ENCODE measurements at places on chromosomes 2 and 18.
A peak's percentile ranks its signal among the peaks of the same experiment; 100 is the strongest.

GRCh38 chr2:11647834-11648600, 22.0 kb downstream of the NTSR2 start:
- no peaks in the 10 kb centered on the region for H3K36me3 ChIP-seq
- H3K4me3 ChIP-seq: no peak overlapping the region
- DNase-seq: no peak
- peaks cover 5% of the 10 kb centered on the region for H3K27me3 ChIP-seq

GRCh38 chr2:11753452-11753885, 7.0 kb downstream of the LPIN1 start:
- H3K4me3 ChIP-seq: peak overlapping the region; percentile 36
- DNase-seq: peak; percentile 45
- peaks cover 28% of the 10 kb centered on the region for H3K4me1 ChIP-seq
- H3K27ac ChIP-seq: peak overlapping the region; percentile 46
- H3K27me3 ChIP-seq: no peaks in the 10 kb centered on the region

DNA sequence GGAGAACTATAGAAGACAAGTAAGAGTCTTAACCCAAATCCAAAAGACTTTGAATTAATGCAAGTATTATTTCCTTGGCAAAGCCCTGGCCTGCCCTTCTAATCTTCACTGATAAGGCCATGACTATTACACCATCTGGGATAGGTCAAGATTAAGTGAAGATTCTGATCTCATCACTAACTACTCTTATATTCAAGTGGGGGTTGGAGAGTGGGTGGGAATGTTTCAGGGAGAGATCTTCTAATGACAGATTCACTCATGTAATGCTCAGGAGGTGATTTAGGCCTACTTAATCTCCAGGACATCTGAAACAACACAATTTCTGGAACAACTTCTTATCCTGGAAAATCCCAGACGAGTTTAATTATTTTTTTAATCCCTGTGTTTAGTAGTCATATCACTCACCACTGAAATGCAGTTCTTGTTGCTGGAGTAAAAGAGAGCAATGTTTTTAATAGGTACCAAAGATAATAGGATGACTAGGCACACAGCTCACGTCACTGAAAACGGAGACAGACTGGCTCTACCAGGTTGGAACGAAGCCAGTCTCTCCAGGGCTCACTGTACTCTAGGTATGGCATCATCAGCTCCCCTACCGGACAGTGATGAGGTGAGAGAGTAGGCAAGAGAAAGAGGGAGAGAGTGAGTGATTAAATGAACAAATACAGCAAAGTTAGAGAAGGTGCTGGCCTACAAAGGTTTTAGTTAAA, 133.1 kb downstream of the NCKAP5 start:
- H3K36me3 ChIP-seq: no peaks in the 10 kb centered on the region
- H3K27me3 ChIP-seq: no peaks in the 10 kb centered on the region
- H3K4me3 ChIP-seq: no peak overlapping the region
- H3K4me1 ChIP-seq: peaks cover 16% of the 10 kb centered on the region
- no peak overlapping the region for H3K27ac ChIP-seq

DNA sequence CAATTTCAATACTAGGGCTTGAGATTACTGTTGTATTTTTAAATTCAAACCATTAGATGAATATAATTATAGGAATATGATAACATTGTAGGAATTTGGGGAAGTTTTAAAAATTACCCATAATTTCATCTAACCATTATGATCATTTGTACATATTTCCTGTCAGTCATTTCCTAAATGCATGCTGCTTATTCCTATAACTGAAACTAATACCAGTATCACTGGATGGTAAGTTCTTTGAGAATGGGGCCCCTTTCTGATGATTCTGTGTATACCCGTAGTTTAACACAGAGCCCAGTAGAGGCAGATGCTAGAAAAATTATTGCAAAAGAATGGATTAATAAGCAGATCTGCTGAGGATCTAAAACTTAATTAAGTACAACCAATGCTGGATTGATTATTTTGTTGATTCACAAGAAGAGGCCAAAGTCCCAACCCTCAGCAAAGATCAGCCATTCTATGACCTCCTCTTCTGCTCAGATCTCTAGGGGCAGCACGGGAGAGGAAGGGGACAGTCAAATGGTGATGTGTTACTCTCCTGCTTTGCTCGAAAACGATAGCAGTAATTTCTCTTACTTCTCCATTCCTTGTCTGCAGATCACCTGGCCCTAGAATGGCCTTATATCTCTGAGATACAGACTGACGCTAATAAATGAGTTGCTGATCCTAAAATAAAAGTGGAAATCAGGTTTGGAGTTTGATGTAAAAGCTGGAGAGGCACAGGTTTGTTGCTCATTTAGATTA, 69.5 kb upstream of the PELI1 start:
- H3K27ac ChIP-seq: no peak overlapping the region
- H3K4me1 ChIP-seq: peaks cover 23% of the 10 kb centered on the region
- H3K27me3 ChIP-seq: no peaks in the 10 kb centered on the region
- no peak overlapping the region for H3K4me3 ChIP-seq

DNA sequence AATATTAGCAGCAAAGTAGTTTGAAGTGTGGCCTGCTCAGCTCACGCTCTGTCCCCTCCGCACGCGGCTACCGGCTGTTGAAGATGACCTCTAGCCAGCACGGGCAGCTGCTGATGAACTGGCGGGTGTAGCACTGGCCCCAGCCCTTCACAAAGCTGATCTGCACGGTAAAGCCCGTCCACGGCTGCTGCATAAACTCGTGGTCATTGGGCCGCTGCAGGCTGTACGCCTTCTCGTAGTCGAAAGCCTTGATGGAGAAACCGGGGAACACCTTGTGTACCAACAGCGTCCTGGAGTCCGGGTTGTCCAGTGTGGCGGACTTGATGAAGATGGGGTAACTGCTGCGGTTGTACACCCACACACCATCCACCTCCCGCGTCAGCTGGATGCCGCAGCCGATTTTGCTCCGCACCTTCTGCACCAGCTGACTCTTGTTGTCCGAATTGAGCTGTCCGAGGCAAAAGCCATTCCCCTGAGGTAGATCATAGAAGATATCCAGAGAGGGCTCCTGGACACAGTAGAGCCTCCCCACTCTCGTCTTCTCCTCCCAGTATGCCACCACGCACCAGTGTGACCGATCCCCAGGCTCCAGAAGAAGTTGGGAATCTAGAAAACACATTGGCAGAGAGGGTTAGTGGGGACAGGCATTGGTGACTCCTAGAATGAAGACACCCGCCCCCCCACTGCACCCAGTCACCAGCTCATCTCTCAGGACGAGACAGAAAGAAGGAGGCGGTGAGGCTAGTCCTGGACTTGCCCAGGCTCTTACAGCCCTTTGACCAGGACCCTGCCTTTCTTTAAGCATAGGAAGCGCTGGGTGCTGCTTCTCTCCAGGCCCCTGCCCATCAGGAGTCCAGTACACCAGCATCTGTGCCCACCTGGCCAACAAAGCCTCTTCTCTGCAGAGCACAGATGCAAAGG, 29.2 kb downstream of the SMAD7 start:
- H3K36me3 ChIP-seq: no peaks in the 10 kb centered on the region
- H3K27ac ChIP-seq: no peak overlapping the region
- no peak for DNase-seq
- H3K4me1 ChIP-seq: peaks cover 14% of the 10 kb centered on the region

- H3K27ac ChIP-seq: no peak overlapping the region
- peaks cover 9% of the 10 kb centered on the region for H3K4me1 ChIP-seq
- H3K36me3 ChIP-seq: no peaks in the 10 kb centered on the region
- no peaks in the 10 kb centered on the region for H3K27me3 ChIP-seq
Observed at GRCh38 chr18:77042583-77042982, 90.0 kb downstream of the MBP start.

DNA sequence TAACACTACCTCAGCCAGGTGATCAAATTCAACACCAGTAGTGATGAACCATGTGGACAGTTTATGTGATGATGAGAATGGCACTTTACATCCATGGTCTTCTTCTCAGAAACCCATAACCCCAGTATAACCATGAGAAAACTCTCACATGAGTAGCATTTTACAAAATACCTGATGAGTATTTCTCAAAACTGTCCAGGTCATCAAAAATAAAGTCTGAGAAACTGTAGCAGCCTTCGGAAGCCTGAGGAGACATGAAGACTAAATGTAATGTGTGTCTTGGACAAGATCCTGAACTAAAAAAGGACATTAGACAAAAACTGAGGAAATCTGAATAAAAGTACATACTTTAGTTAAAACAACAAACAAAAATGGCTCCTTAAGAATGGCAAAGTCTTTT, 108.9 kb downstream of the CTNNA2 start:
- no peak overlapping the region for H3K27ac ChIP-seq
- no peak overlapping the region for H3K4me3 ChIP-seq
- no peaks in the 10 kb centered on the region for H3K4me1 ChIP-seq
- H3K36me3 ChIP-seq: no peaks in the 10 kb centered on the region

GRCh38 chr2:34806396-34806795, 1207.3 kb upstream of the FAM98A start:
- no peaks in the 10 kb centered on the region for H3K4me1 ChIP-seq
- no peak overlapping the region for H3K27ac ChIP-seq
- H3K27me3 ChIP-seq: no peaks in the 10 kb centered on the region
- DNase-seq: no peak

GRCh38 chr2:120716641-120717585, 18.8 kb upstream of the GLI2 start:
- H3K4me1 ChIP-seq: peaks cover 1% of the 10 kb centered on the region
- DNase-seq: no peak
- H3K4me3 ChIP-seq: no peak overlapping the region
- no peak overlapping the region for H3K27ac ChIP-seq
- no peaks in the 10 kb centered on the region for H3K27me3 ChIP-seq
- H3K36me3 ChIP-seq: no peaks in the 10 kb centered on the region

DNA sequence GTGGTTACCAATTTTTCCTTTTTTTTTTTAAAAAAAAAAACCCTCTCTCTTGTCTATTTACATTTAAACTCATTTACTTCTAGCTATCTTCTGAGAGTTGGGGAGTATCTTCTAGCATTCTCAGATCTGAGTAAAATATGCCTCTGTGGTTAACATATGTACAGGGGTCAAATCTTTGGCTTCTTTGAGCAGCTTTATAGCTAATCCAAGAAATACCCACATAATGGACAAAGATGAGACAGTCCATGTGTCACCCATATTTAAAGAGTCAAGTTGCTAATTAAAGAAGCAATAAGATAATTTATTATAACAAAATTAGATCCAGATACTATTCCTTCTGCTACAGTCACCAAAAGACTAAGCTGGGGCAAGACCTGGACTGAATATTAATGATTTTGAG, 139.0 kb upstream of the HNRNPA3 start:
- DNase-seq: no peak
- no peaks in the 10 kb centered on the region for H3K4me1 ChIP-seq
- peaks cover 11% of the 10 kb centered on the region for H3K27me3 ChIP-seq

DNA sequence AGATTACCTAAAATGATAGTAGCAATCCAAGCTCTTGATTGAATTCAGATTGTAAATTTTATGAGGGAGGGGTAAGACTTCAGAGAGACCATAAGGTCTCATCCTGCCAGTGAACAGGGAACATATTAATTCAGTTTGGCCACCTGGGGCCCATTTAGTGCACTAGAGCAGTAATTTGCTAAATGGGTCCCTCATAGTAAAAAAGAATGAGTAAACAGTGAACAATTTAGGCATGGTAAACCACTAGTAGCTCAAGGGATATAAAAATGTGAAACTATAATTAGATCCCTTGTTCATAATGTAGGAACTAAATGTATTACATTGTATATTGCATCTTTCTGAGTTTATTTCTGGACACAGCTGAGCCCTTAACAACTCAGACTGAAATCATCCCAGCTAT, 4.9 kb upstream of the PHLPP1 start:
- DNase-seq: peak; percentile 43
- H3K36me3 ChIP-seq: no peaks in the 10 kb centered on the region
- no peak overlapping the region for H3K4me3 ChIP-seq
- H3K4me1 ChIP-seq: peaks cover 19% of the 10 kb centered on the region
- H3K27me3 ChIP-seq: no peaks in the 10 kb centered on the region

DNA sequence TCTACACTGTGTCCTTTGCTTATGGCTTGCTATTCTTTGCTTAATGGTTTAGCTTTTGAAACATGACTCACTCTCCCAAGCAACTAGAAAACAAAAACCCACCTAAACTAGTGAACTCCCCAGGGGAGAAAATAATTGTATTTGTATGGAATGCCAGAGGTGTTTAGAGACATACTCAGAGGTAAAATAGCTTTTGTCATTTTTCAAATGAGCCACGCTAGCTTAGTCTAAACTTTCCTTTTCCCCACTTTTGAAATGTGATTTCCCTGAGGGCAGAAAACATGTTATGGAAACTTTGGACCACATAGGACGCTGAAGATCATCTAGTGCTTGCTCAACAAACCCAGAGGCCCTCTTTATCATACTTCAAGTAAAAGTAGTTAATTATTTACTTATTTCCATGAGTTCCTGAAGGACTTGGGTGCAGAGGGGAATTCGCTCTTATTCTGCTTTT, 16.5 kb upstream of the CYTIP start:
- no peak for DNase-seq
- H3K36me3 ChIP-seq: no peaks in the 10 kb centered on the region
- H3K4me1 ChIP-seq: no peaks in the 10 kb centered on the region
- H3K4me3 ChIP-seq: no peak overlapping the region
- H3K27ac ChIP-seq: no peak overlapping the region
- no peaks in the 10 kb centered on the region for H3K27me3 ChIP-seq

- H3K4me3 ChIP-seq: no peak overlapping the region
- H3K27ac ChIP-seq: no peak overlapping the region
- no peak for DNase-seq
- H3K27me3 ChIP-seq: no peaks in the 10 kb centered on the region
- H3K36me3 ChIP-seq: no peaks in the 10 kb centered on the region
- peaks cover 10% of the 10 kb centered on the region for H3K4me1 ChIP-seq
Observed at GRCh38 chr18:45666520-45666919, 51.2 kb downstream of the SLC14A2 start.

DNA sequence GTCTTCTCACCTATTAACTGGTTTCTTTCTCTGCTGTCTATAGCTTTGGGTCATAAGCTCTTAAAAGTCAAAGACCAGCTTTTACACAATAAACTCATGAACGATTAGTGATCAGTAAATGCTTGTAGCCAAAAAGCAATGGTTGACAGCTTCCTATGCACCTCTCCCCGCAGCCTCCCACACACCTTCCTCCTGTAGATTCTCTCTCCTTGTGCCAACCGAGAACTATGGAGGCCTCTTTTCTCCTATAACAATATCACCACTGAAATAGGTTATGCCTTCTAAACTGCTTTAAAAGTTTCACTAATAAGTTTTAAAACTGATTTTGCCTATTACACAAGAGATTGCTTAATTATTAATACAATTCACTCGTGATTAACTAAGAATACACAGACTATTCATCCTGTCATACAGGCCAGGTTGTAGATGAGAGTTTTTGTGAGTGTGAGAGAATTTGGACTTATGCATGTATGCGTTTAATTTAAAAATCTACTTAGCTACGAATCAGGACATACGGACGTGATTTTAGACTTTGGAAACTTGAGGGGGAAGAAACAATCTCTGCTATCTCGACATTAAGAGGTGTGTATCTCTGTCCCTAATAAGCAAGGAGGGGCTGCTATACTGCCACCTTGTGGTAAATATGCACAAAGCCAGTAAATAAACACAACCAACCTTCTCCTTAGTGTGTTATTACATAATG, 229.1 kb upstream of the RBBP8 start:
- peak; percentile 70 for DNase-seq
- H3K27me3 ChIP-seq: no peaks in the 10 kb centered on the region
- H3K4me1 ChIP-seq: peaks cover 7% of the 10 kb centered on the region
- no peak overlapping the region for H3K27ac ChIP-seq
- H3K4me3 ChIP-seq: no peak overlapping the region

GRCh38 chr2:230267556-230267955, 42.0 kb downstream of the SP140 start:
- H3K27ac ChIP-seq: no peak overlapping the region
- no peaks in the 10 kb centered on the region for H3K27me3 ChIP-seq
- DNase-seq: no peak
- no peaks in the 10 kb centered on the region for H3K4me1 ChIP-seq
- no peak overlapping the region for H3K4me3 ChIP-seq

- no peak for DNase-seq
- no peak overlapping the region for H3K27ac ChIP-seq
- no peaks in the 10 kb centered on the region for H3K27me3 ChIP-seq
Observed at GRCh38 chr18:58310517-58310916, 266.5 kb downstream of the NEDD4L start.

Measured in PC-3 (cell line).